ENCODE measurements at places on chromosomes 5 and 9.

GRCh38 chr5:28961816-28962215 is 1923.4 kb upstream of the CDH9 start:
- DNase-seq = no peak

GRCh38 chr5:96439477-96440184 is 6.6 kb upstream of the PCSK1 start:
- DNase-seq = no peak

- no peak for DNase-seq
These were observed 76.2 kb upstream of the SLC1A3 start for GRCh38 chr5:36530215-36530614.

DNA sequence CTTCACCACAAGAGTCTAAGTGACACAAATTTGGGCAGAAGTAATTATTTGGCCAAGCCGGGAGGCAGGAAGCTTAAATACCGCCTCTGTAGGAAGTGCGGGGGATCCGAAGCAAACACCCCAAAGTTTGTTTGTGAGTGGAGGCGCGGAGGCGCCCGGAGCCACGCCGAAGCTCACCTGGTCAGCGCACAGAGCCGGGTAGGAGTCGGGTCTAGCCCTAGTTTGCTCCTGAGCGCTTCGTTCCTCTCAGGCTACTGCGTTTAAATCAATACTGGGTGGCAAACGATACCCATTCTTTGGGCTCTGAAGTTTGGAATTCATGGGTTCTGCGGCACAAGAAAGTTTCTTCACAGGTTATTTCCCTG is 855 bp downstream of the MCC start:
- no peak for DNase-seq

- DNase-seq = no peak
These were observed 79.3 kb upstream of the MAP3K1 start for GRCh38 chr5:56735849-56736641.

- DNase-seq = no peak
These were observed 20.7 kb upstream of the PLAC8L1 start for GRCh38 chr5:146126068-146126467.

DNA sequence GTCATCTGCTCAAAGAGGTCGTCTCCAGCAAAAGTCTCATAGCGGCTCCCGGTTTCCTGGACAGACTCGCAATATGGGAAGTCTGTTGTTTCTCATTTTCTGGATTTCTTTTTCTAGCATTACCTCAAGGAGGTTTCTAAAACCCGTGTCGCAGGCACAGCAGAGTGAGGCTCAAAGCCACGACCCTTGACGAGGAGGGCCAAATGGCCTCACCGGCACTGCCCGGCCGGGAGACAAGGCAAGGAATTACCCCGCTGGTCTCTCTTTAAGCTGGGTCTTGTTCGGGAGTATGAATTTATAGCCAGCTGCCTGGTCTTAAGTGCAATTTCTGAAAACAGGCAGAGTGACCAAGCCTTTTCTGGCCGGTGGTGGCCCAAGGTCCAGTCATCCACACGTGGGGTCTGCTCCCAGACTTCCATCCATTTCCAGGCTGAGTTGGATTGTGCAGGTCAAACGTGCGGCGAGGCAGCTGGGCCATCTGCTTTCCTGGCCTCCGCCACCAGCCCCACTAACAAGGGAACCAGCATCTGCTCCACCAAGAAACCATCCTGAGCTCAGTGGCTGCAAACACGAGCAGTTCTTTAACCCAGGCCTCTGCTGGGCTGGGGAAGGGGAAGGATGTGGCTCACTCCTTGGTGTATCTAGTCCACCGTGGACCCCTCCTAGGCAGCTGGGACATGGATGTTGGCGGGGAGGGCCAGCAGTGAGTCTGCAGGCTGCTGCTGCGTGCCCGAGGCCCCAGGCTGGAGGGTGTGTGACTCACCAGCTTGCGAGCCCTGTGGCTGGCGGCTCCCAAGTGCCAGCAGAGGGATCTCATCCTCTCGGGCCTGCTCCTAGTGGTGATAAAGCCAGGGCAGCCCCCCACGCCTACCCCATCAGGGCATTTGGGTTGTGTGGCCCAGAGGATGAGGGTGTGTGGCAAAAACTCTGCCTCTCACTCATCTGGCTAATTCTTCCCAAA is 55.6 kb upstream of the COL5A1 start:
- DNase-seq = no peak

DNA sequence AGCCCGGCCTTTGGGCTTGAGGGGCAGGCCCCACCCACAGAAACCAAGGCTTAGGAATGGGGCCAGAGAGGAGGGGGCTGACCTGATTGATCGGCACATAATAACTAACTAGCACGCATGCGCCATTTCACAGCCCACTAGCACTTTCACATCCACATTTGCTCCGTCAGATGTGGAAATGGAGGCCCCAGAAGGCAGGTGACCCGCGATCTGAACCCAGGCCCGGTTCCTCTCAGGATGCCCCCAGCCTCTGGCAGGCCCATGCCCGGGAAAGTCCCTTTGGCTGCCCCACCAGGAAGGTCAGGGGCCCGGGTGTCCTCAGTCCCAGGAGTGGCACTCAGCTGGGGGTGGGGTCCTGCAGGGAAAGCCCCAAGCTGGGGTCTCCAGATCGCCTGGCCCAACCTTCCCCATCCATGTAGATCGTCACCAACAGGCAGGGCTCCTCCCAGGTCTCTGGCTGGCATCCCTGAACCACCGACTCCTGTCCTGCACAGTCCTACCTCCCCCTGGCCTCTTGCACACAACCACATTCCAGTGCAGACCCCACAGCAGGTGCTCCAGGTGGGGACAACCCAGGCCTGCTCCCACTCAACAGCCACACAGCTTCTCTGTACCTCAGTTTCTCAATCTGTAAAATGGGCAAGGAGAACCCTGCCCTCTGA is 46.7 kb downstream of the VAV2 start:
- no peak for DNase-seq

DNA sequence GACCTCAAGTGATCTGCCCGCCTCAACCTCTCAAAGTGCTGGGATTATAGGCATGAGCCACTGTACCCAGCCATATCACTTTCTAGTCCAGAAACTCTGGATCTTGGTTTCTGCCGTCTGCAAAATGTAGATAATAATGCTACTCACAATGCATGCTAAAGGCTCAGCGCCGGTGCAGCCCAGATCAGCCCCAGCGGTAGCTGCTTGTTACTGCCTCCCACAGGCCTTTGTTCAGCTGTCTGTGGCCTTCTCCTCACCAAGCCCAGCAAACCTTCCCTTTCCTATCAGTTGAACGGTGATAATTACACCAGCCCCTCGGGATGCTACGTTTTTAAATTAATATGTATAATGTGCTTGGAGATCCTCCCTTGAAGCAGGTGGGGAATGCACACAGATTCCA is 26.2 kb upstream of the MSX2 start:
- DNase-seq = no peak

GRCh38 chr5:141814064-141814964 is 63.9 kb downstream of the PCDH1 start:
- DNase-seq = no peak

DNA sequence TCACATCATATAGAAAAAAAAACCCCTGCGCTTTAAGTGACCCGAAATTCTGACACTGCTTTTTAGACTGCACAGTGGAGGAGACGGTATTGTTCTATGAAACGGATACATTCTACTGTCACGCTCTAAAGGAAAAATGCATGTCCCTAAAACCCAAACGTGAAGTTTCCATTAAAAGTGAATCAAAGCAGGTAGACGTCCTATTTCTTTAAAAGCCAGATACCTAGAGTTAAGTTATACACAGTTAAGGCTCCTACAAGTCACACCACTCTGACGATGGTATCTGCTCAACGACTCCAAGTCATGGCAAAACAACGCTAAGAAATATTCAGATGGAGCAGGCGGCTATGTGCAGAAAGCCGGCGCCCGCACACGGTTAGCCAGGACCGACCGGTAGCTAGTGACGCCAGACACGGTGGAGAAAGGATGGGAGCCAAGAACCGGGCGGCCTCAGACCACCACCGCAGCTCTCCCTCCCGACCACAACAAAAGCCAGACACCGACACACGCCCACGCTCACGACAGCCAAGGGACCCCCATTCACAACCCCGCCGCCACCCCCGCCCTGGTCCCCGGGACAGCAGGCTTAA is 734 bp downstream of the SKP1 start:
- no peak for DNase-seq

- DNase-seq = no peak
These were observed 106.6 kb upstream of the PITX1 start for GRCh38 chr5:135140446-135141204.

DNA sequence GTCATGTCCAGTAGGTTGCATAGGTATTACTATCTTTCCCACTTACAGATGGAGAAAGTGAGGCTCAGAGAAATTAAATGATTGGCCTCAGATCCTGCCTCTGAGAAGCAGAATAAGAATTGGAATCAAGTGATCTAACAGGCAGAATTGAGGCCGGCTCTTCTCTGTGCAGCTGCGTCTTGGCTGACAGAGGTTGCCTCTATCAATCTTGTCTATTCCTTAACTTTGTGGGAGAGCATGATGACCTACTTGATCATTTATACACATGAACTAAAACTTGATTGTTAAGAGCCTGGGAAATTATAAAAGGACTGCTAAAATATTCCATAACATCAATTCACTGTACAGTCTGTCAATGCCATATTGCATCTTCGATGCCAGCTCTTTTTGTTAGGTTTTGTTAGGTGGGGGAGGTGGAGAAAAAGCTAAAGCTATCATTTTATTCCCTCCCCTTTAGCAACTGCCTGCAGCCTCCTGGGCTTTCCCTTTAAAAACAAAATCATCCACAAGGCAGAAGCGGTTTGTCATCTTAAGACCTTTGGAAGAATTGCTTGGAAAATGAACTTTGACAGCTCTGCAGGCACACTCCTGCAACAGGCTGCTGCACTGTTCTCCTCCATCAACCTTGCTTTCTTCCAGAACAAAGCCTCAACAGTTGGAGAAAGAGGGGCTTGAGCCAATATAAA is 247.4 kb downstream of the SMARCA2 start:
- no peak for DNase-seq

GRCh38 chr5:36310138-36310537 is 8.4 kb upstream of the RANBP3L start:
- DNase-seq = no peak

GRCh38 chr9:87639949-87640348 is 86.0 kb upstream of the CTSL start:
- DNase-seq = no peak

GRCh38 chr5:5288201-5288600 is 134.3 kb upstream of the ICE1 start:
- no peak for DNase-seq

- no peak for DNase-seq
These were observed 31.0 kb upstream of the TXN start for GRCh38 chr9:110287289-110287680.

- DNase-seq = no peak
These were observed 125.2 kb downstream of the GADD45G start for GRCh38 chr9:89729954-89730530.

- DNase-seq = peak; percentile 72
These were observed at the start of gene RIGI for GRCh38 chr9:32526041-32526706. Gene RIGI (minus strand): TSS chr9:32526196. CDS start chr9:32526166, 30 bp downstream.

DNA sequence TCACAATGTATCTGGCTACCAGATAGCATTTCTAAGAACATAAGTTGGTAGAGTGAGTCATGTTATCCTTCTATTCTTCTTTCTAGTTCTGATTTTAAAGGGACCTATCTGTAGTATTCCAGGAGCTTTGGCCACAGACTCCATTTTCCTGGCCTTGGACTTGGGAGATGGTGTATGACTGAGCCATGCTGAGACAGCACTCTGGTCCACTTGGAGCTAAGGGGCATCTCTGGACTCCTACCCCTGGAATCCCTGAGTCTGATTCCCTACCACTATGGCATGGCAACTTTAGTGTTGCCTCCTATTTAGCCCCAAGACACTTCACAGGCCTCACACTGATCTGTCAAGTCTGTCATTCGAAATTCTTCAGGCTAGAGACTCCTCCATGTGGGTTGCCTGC is 58.8 kb downstream of the BAAT start:
- DNase-seq = no peak

GRCh38 chr9:93588641-93589609 is 12.5 kb downstream of the PHF2 start:
- no peak for DNase-seq

GRCh38 chr5:24381861-24382489 is 262.8 kb downstream of the CDH10 start:
- DNase-seq = no peak

DNA sequence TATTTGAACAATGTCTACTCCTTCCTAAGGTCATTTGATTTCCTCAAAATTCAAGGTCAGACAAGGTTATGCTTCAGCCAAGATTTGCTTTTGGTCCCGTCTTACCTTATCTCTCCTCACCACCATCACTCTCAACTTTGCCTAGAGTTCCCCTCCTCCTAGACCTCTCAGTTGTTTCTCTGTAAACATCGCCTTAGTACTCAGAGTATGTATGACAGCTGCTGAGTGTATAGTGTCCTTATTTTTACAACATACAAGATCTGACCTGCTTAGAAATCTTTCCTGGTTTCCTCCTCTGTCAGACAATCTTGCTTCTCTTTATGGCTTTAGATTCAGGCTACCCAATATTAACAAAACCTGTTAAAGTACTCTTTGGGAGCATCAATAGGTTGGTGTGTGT is 50.0 kb upstream of the C6 start:
- no peak for DNase-seq

DNA sequence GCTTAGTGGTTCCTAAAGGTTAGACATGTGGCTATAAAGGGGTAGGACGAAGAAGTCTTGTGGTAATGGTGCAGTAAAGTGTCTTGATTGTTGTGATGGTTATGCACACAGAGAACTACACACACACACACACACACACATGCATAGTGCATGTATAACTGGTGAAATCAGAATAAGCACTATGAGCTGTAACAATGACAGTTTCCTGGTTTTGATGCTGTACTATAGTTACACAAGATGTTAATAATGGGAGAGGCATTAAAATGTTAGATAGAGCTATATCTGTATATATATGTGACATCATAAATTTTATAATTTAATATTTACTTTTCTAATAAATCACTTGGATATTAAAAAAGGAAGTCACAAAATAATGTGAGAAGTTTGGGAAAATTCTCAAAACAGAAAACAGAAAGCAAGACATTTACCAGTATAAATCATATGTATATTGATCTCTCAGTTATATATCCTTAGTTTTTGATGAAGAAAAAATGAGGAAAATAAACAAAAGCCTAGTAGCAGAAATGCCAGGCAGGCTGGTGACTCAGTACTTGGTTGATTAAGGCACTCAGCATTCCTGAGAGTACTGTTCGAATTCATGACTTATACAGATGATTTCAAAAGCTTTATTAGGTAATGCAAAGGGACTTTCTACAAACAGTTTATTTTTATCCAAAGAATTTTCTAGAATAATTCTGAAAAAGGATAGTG is 350.5 kb upstream of the DAB2 start:
- no peak for DNase-seq

- DNase-seq = no peak
These were observed 460.4 kb downstream of the CTNND2 start for GRCh38 chr5:11443831-11444230.

- no peak for DNase-seq
These were observed 74.3 kb downstream of the NIPBL start for GRCh38 chr5:36950586-36951457.

GRCh38 chr9:94895668-94896067 is 169.2 kb downstream of the AOPEP start:
- no peak for DNase-seq

- no peak for DNase-seq
These were observed 53.1 kb upstream of the ERBIN start for GRCh38 chr5:65873181-65873750.
